ENCODE measurements at places on chromosomes 4 and X.

GRCh38 chrX:109691277-109691676 lies 41.8 kb downstream of the ACSL4 start:
- DNase-seq, result no peak

DNA sequence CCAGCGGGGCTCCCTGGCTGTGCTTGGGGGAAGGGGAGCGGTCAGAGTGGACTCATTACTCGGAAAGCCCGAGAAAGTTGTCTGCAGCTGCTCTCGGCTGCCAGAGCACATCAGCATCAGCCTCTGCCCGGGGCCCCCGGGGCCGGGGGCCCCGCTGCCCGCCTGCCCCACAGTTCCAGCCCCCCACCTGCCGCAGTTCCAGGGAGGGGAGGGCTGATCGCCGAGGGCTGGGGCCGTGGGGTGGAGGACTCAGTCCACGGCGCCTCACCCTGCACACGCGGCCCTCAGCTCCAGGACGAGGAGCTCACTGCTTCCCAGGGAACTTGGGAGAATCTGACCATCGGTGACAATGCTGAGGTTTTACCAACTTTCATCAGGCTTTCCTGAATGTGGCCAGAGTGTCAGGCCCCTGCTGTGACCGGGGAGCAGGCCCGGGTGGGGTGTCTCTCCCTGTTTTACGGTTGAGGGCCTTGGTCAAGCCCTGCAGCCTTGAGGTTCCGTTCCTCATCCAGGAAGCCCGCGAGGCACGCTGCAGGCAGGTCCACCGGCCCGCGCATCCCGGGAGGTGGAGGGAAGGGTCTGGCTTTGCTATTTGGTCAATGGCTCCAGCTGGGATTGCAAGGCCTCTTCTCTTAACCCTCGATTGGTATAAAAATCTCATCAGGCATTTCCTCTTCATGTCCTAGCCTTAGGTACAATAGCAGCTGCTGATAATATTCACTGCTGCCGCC lies 57.2 kb downstream of the CPZ start:
- peak; percentile 54 for DNase-seq

DNA sequence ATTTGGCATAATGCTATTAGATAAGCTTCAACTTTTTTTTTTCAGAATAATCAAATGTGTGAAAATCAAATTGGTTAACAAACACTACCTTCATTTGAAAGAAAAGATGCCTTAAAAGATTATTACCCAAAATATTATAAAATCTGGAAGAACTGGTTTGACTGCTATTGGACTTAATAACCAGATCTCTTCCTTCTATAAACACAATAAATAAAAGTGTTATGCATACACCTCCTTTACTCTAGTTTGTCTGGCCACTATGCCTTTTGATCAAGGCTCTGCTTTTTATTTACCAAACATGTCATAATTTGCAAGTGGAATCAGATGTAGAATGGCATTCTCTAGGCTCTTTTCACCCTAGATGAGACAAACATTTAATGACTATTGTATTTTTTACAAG lies 897.3 kb upstream of the EPHA5 start:
- no peak for DNase-seq

- DNase-seq, result no peak
These were observed 35.3 kb downstream of the DCTD start for GRCh38 chr4:182881914-182882313.

GRCh38 chr4:108834835-108835384 lies 72.1 kb upstream of the ETNPPL start:
- no peak for DNase-seq

GRCh38 chrX:132467026-132467425 lies 21.8 kb downstream of the MBNL3 start:
- DNase-seq, result no peak

DNA sequence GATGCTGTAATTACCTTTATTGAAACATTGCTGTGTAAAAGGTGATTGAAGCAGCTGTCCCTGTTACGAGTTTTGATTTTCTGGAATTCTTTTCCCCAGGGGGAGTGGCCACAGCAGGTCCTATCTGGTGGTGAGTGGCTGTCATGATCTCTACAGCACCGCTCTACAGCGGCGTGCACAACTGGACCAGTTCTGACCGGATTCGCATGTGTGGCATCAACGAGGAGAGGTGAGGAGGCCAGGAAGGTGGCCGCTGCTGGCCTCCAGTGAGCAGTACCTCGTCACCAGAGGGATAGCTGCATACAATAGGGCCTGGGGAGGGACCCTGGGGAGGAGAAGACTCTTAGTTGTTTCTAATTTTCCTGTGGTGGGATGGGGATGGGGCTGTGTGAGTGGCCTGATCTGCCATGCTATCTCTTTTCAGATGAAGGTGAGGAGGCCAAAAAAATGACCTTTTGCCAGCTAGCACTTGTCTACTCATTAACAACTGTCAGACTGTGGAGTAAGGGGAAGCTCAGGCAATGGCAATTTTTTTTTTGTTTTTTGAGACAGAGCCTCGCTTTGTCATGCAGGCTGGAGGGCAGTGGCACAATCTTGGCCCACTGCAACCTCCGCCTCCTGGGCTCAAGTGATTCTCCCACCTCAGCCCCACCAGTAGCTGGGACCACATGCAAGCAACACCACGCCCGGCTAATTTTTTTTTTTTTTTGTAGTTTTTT lies 22.8 kb downstream of the BCORL1 start:
- DNase-seq, result peak; percentile 53

DNA sequence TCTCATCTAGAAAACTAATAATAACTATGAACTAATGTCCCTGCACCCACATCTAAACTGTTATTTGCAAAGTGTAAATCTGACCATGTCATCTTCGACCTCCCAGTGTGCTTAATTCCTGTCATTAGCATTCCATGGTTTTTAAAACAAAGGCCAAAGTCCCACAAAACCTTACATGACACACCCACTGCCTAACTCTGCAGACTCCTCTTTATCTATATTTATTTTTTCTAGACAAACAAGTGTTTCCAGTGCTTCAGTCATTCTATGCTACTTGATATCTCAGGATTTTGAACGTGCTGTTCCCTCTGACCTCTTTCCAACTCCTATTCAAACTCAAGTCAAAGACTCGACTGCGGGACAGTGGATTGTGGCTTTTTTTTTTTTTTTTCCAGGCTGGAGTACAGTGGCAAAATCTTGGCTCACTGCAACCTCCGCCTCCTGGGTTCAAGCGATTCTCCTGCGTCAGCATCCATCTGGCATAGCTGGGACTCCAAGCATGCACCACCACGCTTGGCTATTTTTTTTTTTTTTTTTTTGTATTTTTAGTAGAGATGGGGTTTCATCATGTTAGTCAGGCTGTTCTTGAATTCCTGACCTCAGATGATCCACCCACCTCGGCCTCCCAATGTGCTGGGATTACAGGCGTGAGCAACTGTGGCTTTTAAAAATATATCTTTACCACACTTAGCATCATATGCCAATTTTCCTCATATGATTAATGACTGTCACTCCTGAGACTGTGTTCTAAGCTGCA lies 1511.0 kb downstream of the ARAP2 start:
- no peak for DNase-seq

- DNase-seq, result peak; percentile 35
These were observed 33.9 kb downstream of the WDR1 start for GRCh38 chr4:10082459-10083272.

DNA sequence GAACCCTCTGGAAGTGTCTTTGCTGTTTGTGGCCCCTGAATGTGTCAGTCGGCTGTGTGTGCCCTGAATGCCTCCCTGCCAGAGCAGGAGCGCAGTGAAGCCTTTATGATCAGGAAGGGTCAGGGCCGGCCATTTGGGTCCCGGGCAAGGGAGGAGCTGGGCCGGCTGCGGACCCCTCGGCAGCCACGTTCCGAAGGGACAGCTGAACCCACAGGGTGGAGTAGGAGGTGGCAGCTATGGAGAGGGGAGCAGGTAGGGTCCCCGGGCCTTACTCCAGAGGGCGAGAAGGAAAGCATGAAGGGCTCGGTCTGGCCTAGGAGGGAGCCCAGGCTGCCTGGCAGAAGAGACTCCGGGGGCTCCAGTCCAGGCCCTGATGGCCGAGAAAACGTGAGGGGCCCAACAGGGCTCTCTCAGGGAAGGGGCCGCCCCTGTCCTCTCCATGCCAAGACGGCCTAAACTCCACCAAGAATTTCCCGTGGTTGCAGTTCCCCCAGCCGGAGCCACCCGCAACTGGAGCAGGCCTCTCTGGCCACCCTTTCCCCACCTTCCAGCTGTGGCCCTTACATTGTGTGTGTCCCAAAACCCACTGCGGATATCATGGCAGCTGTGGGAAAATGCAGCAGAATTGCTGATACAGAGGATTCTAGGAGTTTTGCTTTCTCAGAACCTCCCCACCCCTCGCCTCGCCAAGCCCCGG lies 182.2 kb upstream of the STK26 start:
- DNase-seq, result no peak

GRCh38 chrX:121256647-121257046 lies 209.2 kb downstream of the GLUD2 start:
- no peak for DNase-seq

GRCh38 chr4:77169481-77169880 lies 12.5 kb downstream of the CCNG2 start:
- DNase-seq, result no peak

GRCh38 chr4:38456096-38456495 lies 207.9 kb upstream of the KLF3 start:
- no peak for DNase-seq

DNA sequence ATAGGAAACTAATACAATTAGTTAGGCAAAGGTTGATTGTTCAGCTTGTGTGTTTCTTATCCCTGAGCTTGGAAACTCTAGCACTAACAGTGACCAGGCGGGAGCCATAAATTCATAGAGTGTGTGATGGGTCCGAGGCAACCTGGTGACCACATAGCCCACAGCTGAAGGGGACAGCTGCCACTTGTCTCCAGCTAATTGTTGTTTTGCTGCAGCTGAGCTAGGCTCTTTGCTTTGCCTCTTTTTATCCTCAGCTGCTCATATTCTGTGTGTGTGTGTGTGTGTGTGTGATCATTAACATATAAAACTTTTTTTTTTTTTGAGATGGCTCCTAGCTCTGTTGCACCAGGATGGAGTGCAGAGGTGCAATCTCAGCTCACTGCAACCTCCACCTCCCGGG lies 53.2 kb downstream of the DOCK11 start:
- DNase-seq, result no peak

DNA sequence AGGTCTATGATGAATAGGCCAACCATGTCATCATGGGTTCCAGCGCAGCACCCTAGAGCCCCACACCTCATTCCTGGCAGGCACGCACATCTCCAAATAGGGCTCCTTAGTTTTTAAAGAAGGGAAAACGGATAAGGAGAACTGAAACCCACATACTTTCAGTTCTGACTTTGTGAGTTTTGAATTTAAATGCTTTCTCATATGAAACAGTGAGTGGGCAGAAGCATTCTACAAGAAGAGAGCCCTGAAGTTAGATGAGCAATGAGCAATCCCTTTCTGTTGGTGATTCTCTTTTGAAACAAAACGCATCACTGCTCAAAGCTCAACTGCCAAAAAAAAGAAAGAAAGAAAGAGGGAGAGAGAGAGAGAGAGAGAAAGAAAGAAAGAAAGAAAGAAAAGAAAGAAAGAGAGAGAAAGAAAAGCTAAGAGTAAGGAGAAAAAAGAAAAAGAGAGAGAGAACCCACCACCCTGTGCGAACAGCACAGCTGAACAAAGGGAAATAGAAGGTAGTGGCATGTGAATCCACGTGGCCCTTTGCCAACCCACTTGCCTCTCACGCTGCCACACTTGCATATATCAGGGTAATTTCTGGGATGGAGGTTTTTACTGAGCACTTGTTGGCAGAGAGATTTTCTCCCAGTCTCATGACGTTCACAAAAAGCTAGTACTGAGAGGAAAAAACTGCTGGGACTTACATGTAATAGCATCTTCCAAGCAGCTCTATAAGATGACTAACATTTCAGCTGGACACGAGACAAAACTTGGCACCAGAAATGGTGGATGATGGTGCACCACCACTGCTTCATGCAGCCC lies 31.0 kb downstream of the TMSB4X start:
- no peak for DNase-seq

DNA sequence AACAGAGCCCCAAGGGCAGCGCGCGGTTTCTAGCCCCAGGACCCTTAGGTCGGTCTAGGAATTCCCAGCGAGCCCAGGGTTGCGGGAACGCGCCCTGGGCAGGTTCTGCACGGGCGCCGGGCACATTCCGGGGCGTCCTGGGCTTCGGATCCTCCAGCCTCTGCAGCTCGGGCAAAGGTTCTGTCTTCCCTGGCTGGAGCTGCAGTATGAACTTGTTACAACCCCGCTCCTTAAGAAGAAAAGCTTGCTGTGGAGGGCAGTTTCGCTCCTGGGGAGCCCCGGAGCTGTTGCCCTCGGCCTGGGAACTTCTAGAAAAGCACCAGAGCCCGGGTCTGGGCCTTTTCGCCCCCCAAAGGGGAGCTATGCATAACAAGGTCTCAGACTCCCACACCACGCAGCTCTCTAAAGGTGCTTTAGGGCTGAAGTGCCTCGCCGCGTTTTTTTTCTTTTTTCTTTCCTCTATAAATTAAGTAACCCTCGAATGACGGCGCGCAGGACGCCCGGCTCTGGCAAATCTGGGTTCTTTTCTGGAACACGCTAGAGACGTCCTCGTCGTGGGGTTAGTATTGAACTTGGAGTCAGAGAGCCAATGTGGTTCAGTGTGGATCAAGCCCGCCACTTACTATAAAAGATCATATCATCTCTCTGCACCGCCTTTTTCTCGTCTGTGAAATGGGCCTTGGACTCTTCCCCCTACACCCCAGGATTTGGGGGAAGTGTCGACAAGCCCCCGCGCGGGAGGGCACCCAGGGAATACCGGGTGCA lies 5.7 kb downstream of the MSX1 start:
- no peak for DNase-seq

DNA sequence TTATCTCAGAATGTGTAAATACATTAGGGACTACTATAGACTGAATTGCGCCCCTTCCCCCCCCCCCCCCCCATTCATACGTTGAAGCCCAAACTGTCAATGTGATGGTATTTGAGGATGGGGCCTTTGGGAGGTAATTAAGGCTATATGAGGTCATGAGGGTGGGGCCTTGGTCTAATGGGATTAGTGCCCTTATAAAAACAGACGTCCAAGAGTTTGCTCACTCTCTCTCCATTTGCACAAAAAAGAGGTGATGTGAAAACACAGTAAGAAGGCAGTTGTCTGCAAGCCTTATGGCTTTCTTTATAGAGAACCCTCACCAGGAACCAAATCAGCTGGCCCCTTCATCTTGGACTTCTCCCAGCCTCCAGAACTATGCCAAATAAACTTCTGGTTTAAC lies 15.3 kb downstream of the SPACA5 start:
- no peak for DNase-seq

GRCh38 chrX:1185561-1185960 lies 26.9 kb downstream of the CRLF2 start:
- DNase-seq, result no peak

GRCh38 chr4:37993806-37994205 lies 33.6 kb downstream of the PTTG2 start:
- no peak for DNase-seq

DNA sequence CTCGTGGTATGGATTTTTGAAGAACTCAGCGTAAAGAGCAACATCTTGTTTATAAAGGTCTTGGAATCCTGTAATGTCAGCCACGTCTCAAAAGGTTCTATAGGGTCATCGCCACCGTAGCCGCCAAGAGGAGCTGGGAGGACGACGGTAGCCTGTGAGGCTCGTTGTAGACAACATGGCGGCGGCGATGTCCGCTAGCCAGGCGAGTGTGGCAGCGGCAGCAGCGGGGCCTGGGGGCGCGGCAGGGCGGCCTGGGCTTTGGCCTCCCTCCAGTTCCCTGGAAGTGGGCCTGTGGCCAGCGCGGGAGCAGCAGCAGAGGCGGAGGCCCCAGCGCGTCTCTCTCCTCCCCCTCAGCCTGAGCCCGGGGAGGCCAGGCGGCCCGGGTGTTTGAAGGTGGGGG lies 143.5 kb upstream of the PBDC1 start:
- no peak for DNase-seq

GRCh38 chr4:117641519-117641918 lies 392.8 kb upstream of the NDST3 start:
- DNase-seq, result no peak
